Activated naive CD4-positive, alpha-beta T cell (primary cell): ENCODE measurements at places on chromosomes 1 and 21.
A peak's percentile ranks its signal among the peaks of the same experiment; 100 is the strongest.

GRCh38 chr1:44293761-44294315 is 61.2 kb downstream of the ERI3 start:
- DNase-seq: no peak

DNA sequence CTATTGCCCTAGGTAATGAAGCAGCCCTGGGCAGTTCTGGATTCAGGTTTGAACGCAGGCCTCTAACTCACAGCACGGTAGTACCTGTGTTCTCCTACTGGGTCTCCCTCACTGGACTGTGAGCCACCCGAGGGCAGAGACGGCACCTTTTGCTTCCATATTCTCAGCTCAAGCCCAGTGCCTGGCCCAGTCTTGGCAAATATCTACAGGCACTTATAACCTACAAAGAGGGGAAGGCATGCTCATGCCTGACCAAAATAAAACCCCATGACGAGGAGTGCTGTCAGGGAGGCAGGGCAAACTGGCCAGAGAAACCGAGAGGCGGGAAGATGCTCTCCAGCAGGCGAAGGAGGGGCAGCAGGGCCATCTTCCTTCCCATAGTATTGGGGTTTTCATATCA is 91.1 kb downstream of the DDX20 start:
- DNase-seq: no peak

- DNase-seq: peak; percentile 91
These were observed at the start of gene SSBP3 for GRCh38 chr1:54406339-54407153. Gene SSBP3 (minus strand): TSS chr1:54406394.

GRCh38 chr1:237913345-237913744 is 22.6 kb upstream of the ZP4 start:
- DNase-seq: no peak

DNA sequence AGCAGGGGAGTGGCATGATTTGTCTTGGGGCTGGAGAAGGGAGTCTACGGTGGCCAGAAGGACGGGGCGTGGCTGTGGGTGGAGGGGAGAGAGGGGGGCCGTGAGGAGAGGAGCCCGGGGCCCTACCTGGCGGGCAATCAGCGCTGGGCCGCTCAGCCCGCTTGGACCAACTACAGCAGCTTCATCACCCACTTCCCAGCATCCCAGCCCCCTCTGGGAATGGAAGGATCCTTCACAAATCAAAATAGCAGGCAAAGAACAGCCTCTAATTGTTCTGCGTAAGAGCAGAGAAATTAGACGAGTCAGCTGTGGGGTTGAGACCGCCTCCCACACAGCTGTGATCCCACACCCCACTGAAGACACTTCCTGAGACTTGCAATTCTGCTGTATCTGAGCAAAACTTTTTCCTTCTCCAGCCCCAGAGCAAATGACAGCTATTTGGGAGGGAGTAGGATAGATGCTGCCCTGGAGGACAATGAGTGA is 43.5 kb downstream of the OPRD1 start:
- no peak for DNase-seq

DNA sequence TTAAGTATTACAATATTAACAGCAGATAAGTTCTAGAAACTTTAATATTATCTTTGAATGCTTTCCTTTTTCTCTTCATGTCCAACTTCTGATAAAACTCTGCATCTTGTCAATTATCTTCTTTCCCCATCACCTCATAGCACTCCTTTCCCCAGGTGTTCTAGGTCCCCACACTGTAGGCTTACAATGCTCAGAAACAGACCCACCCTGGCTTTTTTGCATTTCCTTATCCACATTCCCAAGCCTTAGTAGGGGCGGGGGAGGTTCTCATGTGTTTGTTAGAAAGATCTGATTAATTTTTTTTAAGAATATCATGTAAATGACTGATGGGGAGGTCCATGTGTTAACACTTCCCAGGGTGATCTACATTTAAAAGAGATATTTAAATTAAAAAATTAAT is 63.9 kb downstream of the PLPPR4 start:
- DNase-seq: no peak

- no peak for DNase-seq
These were observed 7.3 kb downstream of the GNG4 start for GRCh38 chr1:235642011-235642942.

- DNase-seq: no peak
These were observed 418.9 kb downstream of the PRDM2 start for GRCh38 chr1:14118691-14119485.

DNA sequence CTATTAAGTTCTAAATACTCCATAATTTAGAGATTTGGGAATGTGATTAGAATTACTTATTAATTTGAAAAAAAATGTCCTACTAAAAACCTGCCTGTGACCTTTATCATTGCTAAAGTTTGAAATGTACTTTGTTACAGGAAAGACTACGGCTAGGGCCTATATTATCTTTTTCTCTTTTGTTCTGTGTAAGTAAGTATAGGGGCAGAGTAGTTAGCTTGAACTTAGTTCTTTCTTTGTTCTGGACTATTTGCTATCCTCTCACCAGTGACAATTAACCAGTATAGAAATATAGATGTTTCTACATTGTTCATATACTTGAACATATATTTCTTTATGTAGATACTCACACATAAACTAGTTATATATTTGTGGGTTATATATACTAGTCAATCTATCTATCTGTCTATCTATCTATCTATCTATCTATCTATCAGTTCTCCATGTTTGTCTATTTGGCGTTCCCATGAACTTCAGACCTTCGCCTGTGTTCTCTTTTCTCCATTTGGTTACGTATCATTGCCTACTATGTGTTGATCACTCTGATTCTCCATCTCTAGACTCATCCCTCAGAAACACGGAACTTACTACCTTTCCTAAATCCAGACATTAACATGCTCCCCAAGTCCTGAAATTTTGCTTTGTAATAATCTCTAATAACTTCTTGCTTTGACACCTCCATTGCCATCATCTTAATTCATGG is 3.3 kb downstream of the PTPRC start:
- DNase-seq: no peak

DNA sequence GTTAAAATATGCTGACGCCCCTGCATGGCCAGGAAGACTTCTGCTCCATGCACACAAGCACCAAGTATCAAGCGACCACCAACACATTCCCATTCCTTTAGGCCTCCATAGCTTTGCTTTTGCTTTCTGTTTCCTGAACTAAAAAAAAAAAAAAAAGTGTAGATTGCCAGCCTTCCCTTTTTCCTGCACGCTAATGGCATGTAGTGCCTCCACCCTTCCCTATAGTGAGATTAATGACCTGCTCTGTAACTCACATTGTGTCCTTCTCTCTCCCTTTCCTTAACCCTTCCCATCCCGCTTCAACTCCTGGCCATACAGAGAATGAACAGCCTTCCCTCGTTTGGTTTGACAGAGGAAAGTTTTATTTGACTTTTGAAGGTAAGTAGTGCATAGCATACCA is 57.1 kb upstream of the DYNLT5 start:
- no peak for DNase-seq

DNA sequence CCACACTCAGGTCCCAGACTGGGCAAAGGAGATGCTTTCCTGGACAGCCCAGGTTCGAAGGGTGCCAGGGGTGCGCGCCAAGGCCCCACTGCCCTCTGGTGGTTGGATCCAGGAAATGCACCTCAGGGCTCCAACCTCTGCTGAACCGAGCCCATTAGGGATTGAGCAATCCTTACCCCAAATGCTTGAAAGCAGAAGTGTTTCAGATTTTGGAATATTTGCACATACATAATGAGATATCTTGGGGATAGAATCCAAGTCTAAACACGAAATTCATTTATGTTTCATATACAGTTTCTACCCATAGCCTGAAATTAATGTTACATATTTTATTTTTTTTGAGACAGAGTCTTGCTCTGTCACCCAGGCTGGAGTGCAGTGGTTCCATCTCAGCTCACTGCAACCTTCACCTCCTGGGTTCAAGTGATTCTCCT is 57.4 kb downstream of the SLC9A1 start:
- DNase-seq: peak; percentile 43

GRCh38 chr1:165897326-165898303 is 70.2 kb downstream of the UCK2 start:
- DNase-seq: no peak

DNA sequence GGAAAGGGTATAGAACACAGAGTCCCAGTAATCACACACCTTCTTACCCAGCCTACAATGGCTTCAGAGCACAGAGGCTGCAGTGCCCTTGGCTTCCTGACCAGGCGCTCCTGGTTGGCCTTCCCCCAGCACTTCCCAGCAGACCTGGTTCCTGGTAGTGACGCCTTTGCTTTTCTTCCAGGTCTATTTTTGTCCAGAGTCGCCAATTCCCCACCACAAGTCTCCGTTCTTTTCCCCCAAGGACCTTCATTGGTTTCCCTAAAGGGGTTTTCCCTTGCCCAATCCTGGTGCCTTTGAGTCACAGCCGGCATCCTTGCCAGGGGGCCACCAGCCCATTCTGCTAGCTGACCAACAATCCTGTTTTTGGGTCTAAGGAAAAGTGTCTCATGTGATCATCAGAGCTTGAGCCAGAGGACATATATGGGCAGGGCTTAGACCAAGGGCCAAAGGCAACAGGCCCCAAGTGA is 84.8 kb downstream of the KCNJ15 start:
- no peak for DNase-seq

- DNase-seq: no peak
These were observed 56.5 kb downstream of the AHDC1 start for GRCh38 chr1:27547220-27548116.

DNA sequence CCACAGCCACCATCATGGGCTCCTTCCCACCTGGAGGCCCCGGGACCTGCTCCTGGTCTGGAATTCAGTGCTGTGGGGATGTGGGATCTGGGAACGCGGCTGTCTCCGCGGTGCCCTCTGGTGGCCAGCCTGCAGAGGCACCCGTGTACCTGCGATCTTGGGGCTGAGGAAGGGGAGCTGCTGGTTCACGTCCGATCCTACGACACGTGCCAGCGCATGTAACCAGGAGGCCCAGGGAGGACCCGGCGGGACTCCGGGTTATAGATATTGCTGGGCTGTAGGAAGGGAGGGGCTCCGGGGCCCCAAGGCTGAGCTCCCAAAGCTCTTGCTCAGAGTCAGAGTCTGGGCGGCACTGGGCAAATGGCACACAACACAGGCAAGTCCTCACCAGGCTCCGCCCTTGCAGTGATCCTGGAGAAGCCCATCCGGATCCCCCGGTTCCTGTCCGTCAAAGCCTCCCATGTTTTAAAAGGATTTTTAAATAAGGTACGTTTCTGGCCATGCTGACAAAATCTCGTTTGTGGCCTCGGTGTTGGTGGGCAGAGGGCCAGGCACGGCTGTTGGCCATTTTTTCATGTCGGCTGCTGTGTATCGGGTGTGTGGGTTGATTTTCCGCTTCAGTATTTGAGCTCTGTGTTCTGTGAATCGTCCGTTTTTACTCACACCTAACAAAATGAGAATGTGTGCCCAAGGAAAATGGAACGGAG is 20.1 kb downstream of the FAAP20 start:
- no peak for DNase-seq

- DNase-seq: no peak
These were observed 1.5 kb downstream of the SLC66A1 start for GRCh38 chr1:19313636-19313959.

GRCh38 chr1:93047618-93048017 is 31.5 kb upstream of the MTF2 start:
- no peak for DNase-seq

DNA sequence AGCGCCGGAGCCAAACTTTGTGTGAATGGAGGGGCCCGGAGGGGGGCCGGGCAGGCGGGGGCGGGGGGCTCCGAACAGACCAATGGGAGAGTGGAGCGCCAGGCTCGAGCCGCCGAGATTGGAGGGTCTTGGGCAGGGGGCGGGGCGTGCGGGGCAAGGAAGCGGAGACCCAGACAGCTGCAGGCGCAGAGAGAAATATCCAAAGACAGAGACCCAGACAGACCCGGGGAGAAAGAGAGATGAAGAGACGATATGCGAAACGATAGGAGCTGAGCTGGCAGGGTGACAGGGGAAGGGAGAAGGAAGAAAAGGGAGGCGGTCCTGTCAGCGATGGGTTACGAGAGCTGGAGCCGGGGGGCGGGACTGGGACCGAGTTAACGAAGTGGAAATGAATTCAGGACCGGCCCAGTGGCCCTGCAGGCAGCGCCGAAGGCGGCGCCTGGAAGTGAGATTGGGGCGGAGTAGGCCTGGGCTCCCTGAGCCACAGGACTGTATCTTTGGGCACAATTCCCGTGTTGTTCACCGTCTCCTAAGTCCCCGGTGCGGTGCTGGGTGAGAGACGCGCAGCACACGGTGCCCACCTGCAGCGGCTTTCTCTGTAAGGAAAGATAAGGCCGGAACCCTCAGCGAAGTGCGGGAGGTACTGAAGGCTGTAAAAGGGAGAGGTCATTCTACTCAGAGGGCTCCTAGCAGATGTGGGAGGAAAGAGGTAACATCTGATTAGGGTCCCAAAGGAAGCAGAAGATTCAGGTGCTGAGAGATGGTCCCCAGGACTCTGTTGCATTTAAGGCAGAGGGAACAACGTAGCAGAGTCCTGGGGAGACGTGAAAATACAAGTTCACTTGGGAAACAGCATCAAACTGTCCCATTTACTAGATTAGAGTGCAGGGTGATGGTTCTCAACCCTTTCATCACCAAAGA is 543 bp upstream of the KCNJ10 start:
- DNase-seq: peak; percentile 40

- no peak for DNase-seq
These were observed 60.5 kb upstream of the CR2 start for GRCh38 chr1:207393610-207394009.

DNA sequence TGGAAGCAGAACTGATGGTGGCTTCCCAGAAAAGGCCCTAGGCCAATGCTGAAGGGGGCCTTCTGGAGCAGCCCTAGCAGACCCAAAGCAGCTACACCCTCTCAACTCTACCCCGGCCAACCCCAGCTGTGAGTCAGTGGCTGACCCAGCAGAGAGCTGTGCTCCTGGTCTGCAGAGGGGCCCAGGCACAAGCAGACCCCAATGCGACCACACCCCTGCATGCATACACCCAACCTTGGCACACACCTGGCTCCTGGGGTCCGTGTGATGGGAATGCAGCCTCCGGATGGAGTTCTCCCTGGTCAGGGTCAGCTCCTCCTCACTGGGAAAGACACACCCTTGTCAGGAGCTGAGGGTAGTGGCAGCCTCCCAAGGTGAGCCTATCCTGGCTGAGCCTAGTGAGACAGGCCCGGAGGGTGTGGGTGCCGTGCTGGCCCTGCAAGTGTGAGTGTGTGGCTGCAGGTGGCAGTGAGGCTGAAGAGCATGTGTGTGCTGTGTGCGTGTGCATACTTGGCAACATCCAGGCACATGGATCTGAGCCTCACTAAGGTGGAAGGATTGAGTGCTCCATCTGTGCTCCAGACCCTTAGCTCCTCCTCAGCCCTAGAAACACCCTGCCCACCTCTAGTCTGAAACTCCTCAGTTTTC is 3.9 kb upstream of the ARHGAP30 start:
- no peak for DNase-seq

GRCh38 chr1:118337346-118337745 is 152.3 kb upstream of the SPAG17 start:
- no peak for DNase-seq
